ENCODE measurements at places on chromosomes 12 and 14.

DNA sequence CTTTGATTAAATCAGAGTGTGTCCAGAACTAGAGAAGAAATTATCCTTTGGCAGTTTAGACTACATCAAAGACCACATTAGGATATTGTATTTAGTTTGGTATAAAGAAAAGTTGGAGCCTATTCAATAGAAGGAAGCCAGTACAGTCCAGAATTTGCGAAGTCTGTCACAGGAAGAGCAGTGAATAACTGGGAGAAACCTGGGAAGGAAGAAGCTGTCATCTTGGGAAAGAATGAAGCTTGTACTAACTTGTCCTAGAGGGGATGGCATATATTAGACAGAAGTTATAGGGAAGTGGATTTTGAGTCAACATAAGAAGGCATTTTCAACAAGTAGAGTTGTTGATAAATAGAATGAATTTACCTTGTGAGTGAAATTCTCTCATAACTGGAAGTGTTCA lies 386.7 kb downstream of the LRIG3 start:
- no peak for DNase-seq

GRCh38 chr12:89203144-89203543 lies 149.2 kb downstream of the DUSP6 start:
- DNase-seq = no peak

GRCh38 chr12:63752283-63752682 lies 27.4 kb upstream of the RXYLT1 start:
- DNase-seq = no peak

DNA sequence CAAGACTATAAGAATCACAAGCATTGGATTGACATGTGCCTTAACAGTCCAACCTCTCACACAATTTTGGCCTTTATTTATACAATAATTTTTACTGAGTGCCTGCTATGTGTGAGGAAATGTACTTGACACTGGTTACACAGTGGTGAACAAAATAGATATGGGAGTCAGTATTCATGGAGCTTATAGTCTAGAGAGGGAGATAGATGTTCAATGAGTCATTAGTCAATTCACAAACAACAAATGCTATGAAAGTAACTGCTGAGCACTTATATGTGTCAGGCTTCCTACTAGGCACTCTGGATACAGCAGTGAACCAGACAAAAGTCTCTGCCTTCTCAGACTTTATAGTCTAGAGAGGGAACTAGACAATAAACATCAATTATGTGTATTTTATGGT lies 3.7 kb downstream of the CFAP54 start:
- DNase-seq = no peak
